H1 (cell line): ENCODE measurements at places on chromosomes 3 and 15. TPM values are rescaled to one million over a fixed set of nuclear protein-coding genes. Genes with fewer than 3 reads are reported as not detected.

- no peak for DNase-seq
Observed at GRCh38 chr3:37990527-37990926, at the start of gene VILL. Gene VILL (plus strand): TSS chr3:37990786. CDS start chr3:37993673, 2,887 bp downstream.

DNA sequence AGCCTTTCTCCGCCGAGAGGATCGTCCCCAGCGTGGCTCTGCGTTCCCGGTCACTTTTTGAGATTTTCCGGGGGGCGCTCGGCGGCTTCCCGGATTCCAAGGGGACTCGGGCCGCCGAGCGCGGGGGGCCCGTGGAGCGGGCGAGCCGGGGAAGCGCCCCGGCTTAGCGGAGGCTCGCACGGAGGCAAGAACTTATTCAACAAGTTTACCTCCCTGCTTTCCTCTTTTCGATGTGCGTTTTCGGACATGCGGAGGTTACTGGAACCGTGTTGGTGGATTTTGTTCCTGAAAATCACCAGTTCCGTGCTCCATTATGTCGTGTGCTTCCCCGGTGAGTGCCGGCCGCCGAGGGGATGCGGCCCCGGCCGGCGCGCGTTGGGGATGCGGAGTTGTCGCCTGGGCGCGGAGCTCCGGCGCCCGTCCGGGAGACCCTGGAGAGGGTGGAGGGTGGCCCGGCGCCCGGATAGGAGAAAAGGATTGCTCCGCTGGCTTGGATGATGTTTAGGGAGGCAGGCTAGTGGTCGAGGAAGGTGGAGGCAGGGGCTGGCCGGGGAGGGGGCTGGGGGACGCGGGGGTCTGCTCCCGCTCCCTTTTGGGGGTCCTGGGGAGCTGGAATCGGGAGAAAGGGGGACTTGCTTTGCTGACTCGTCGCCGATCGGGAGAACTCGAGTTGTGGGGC, 810 bp downstream of the PTPRG start:
- DNase-seq = no peak

- DNase-seq = peak; percentile 62
Observed at GRCh38 chr15:99983171-99983885, 250.1 kb upstream of the LYSMD4 start.

The WDR5B gene
- 1.4 and 1.9 TPM in 2 replicates for polyA plus RNA-seq

The SI gene
- not detected in 2 replicates for polyA plus RNA-seq

The PROS1 gene
- 0.42 and 0.65 TPM in 2 replicates for polyA plus RNA-seq
